AG09309 (cell line): ENCODE measurements at places on chromosomes 3 and 15.

DNA sequence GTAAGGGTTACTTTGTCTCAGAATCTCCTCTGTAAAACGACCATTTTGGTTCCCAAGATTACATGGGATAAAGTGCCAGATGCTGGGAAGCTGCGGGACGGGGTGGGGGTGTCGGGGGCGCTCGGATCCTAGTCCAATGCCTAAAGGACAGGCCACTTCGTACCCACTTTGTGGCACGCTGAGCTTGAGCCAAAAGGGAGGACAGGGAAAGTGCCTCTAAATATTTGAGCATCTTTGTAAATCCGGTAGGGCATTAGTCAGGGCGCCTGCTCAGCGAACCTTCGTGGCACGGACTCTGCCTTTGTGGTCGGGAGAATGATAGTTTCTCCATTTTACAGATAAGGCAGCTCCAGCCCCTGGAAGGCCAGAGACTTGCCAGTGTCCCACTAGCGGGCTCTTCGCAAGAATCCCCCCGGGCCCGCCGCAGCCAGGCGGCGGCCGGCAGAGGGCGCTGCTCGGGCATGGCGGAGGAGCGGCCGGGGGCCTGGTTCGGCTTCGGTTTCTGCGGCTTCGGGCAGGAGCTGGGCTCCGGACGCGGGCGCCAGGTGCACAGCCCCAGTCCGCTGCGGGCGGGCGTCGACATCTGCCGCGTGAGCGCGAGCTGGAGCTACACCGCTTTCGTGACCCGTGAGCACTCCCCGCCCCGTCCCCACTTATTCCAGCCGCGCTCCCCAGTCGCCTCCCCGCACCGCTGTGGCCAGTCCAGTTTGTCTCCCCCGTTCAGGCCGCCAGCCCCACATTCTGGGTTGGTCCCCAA lies 1.8 kb downstream of the RCCD1 start:
- no peak for DNase-seq

- DNase-seq, result peak; percentile 53
Observed at GRCh38 chr3:195546130-195546560, 3.0 kb upstream of the PPP1R2 start.

DNA sequence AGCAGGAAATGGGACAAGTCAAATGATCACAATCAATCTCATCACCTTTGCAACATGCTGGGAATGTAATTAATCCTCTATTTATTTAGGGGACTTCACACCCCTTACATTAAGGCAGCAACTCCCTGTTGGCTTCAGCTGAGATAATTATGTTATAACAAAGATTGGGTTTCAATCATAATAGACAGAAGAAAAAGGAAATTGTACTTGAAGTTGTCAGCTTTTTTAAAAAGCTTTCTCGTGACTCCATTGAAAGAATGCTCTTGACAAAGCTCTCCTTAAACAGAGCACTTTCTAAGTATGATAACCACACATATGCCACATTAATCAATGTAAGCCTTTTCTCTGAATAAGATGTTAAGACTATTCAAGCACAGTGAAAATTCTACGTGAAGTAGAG lies 65.7 kb downstream of the SHQ1 start:
- DNase-seq, result no peak

DNA sequence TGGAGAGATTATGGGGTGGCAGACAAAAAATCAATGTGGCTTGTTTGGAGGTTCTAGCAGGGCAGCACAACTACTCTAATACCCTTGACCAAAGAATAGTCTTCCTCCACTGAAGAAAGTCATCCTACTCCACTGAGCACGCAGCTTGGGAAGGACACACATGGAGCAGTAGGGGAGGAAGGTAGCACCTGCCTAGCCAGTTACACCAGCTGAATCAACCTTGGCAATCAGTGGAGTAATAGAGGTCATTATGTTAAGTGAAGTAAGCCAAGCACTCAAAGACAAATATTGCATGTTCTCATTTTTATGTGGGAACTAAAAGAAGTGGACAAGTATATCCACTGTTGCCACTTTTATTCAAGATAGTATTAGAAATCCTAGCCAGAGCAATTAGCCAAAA lies 555.8 kb upstream of the ALCAM start:
- no peak for DNase-seq

GRCh38 chr15:34799149-34800101 lies 4.1 kb upstream of the ACTC1 start:
- DNase-seq, result no peak

- no peak for DNase-seq
Observed at GRCh38 chr3:30167541-30168011, 438.8 kb upstream of the TGFBR2 start.

- DNase-seq, result no peak
Observed at GRCh38 chr15:94494732-94495131, 263.4 kb downstream of the MCTP2 start.

DNA sequence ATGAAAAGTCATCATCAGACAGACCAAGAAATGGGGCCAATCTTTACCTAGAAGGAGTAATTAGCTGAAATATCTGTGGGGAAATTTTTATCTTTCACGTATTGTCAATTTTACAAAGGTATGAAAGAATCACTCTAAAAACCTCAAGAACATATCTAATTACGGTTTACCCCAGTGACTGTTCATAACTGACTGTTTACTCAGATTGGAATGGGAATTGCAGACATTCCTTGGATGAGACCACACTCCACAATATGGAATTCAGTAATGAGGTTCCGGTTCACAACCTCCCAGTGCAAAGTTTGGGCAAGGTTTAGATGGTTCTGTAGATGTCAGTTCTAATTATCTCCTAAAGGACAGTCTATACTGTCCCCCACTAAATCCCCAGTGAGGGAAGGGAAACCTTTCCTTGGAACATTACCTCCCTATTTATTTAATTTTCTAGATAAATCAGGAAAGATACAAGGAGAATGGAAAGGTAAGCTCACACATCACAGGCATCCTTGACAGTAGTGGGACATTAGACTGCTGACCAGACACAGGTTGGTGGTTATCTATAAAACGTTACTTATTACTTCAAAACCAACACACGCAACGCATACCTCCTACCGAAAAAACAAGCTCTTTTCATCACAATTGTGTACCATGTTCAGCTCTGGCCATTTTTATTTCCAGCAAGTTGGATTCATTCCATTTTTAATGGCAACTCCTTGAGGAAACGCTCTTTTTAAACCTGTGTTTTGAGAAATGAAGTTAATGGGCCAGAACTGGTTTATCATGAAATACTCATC lies 129.9 kb downstream of the RORA start:
- peak; percentile 24 for DNase-seq

DNA sequence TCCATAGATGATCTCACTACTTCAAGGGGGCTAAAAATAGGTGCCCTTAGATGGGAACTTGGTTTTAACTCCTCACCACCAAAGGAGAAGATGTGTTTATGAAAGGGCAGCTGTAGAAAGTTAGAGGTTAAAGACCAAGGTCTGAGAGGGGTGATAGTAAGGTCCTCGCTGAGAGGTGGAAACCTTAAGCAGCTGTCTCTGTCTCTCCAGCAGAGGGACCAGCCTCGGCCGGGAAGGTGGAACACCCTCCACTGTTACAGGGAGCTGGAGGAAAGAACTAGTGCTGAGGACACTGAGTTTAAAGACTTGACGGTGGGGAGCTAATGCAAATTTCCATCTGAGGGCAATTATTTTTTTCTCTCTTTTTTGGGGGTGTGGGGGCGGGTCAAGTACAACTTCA lies 8.9 kb upstream of the RLBP1 start:
- DNase-seq, result no peak

DNA sequence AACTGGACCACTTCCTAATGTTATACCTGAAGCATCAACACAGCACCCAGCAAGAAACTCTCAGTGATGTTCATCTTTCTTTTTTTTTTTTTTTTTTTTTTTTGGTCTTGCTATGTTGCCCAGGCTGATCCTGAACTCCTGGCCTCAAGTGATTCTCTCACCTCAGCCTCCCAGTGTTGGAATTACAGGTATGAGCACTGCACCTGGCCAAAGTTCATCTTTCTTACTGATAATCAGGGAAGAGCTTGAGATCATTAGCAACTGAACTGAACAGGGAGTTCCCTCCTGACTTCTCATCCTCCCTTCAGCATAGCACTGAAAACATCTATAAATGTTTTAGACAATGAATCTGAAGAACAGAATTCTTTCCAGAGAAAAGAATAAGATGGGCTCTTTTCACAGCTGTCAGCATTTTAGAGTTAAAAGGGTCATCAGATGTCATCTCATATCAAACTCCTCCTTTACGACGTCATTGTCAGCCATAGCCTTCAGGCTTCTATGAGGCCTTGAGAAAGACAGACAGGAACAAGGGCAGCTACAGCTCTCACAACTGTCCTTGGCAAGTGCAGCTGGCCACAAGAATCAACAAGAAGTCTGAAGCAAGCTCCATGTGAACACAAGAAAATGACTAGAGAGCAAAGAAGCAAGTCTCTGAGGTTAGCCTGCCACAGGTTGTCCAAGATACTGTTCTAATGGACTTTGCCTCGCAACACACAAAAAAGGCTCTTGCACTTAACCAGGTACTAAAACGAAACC lies 33.8 kb downstream of the SCAP start:
- DNase-seq, result no peak

- DNase-seq, result no peak
Observed at GRCh38 chr3:6120786-6121185, 740.1 kb upstream of the GRM7 start.

GRCh38 chr15:64651601-64652191 lies 123.7 kb downstream of the RBPMS2 start:
- DNase-seq, result no peak

GRCh38 chr3:123651449-123652341 lies 66.8 kb upstream of the HACD2 start:
- no peak for DNase-seq
